ENCODE measurements at places on chromosomes 6 and 20. TPM values are rescaled to one million over a fixed set of nuclear protein-coding genes. Genes with fewer than 3 reads are reported as not detected.

Gene CDKAL1
- total RNA-seq = 24.4 TPM

Gene BTBD9
- 19.1 TPM for total RNA-seq

Gene OOEP
- total RNA-seq = 1.1 TPM

Gene SCUBE3
- total RNA-seq = 0.22 TPM

Gene TNXB
- total RNA-seq = 9.2 TPM

Gene RPS21
- total RNA-seq = 2,157 TPM

Gene SAMD3
- total RNA-seq = 52.6 TPM

Gene PAQR8
- 26.4 TPM for total RNA-seq

Gene SIRPD
- 0.30 TPM for total RNA-seq

Data from activated naive CD8-positive, alpha-beta T cell treated with anti-CD3 and anti-CD28 coated beads, Interleukin-2, amount 10 ng/mL, durations not matched to agents 7 days and 5 days (primary cell).